ENCODE measurements at places on chromosomes 5 and 9. TPM values are rescaled to one million over a fixed set of nuclear protein-coding genes. Genes with fewer than 3 reads are reported as not detected.

PAEP gene
- not detected for total RNA-seq

SHOC1 gene
- total RNA-seq, result not detected

MYOT gene
- not detected for total RNA-seq

RANBP3L gene
- not detected for total RNA-seq

RXRA gene
- total RNA-seq, result 11.3 TPM

ANKDD1B gene
- total RNA-seq, result 1.3 TPM

IGFBPL1 gene
- total RNA-seq, result 0.25 TPM

MYORG gene
- total RNA-seq, result 3.9 TPM

PCDHGC5 gene
- total RNA-seq, result 0.32 TPM

PHYHD1 gene
- 0.44 TPM for total RNA-seq

PPP2R2B gene
- not detected for total RNA-seq

ABCA2 gene
- total RNA-seq, result 5.0 TPM

PLPP7 gene
- 1.8 TPM for total RNA-seq

GGTA1 gene
- 0.16 TPM for total RNA-seq

Data from bladder microvascular endothelial cell (primary cell).